ENCODE measurements at places on chromosomes 7 and 10.

DNA sequence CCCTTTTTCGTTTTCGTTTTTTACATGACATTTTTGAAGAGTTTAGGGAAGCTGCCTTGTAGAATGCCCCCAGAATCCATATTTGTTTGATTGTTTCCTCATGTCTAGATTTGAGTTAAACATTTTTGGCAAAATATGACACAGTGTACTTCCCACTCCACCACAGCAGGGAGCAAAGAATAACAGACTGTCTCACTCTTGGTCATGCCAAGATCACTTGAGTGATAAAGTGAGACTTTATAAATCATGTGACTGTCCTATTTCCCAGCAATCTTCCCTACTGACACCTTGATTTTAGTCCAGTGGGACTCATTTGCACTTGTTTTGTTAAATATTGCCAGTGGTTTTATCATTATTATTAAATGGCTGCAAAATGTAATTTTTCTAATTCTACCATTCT lies 44.4 kb upstream of the USP6NL start:
- DNase-seq: no peak

DNA sequence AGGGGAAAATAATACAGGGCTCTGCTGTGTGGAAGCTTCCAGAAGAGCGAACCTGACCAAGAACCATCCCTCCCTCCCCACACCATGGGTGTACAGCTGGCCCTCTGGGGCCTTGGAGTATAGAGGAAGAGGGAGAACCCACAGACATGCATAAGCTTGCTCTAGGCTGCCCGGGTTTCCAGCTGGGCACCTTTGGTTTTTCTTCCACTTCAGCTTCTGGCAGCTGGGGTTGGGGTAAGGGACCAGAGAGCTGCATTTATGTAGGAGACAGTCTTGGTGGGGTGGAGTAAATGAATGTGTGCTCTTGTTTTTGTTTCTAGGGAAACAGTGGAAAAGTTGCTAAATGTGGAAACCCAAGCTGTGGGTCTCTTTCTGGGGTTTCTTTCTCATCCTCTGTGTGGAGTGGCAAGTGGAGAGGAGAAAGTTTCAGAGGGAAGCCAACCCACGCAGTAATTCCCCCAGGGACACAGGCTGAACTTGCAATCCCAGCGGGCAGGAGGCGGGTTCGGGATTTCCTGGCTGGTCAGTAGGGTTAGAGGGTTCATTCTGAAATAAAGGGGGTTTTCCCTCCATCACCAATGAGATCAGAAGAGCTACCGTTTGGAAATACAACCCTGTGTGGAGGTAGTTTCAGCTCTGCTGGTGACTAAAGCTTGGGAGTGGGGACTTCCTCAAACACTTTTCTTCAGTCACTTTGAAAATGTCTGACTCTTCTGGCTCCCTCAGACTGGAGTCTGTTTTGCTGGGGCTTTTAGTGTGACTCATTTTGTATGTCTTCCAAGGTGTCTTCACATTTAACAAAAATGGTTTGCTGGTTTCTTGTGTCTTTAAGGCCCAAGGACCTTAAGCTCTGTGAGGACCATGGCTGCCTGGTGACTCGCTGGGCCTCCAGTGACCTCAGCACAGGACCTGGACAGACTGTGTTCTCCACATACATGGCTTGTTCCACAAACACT lies 22.2 kb upstream of the SRGN start:
- no peak for DNase-seq

- DNase-seq: no peak
Measured at GRCh38 chr7:101919363-101920115, 102.1 kb downstream of the CUX1 start.

DNA sequence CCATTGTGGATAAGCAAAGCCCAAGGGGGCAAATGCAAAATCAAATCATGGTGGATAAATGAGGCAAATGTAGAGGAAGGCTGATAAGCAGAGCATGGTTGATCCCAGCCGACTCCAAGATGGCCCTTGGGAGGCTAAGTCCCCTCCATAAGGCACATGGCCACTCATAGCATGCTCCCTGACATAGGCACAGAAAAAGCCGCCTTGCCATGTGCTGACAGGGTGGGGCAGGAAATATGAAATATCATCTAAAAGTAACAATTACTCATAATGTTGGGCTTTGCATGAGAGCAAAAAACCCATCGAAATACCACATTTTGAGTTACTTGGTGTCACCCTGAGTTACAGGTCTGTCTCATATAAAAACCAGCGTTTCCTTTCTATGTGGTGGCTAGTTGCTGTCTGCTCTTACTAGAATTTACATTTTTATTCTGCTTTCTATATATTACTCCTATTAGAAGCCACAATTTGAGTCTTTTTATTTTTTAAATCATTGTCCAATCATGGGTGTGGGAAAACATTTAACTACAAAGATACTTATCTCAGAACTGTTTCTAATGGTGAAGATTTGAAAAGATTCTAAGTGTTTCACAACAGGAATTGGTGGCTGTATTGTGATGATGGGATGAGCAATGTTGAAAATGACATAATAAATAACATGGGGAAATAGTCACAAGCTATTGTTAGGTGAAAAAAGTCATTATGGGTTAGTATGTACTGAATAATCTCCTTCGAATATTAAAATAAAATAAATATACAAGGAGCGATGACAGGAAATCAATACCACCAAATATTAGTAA lies 102.7 kb downstream of the CUBN start:
- DNase-seq: peak; percentile 61

- no peak for DNase-seq
Measured at GRCh38 chr10:70909326-70909935, 21.1 kb upstream of the PCBD1 start.

DNA sequence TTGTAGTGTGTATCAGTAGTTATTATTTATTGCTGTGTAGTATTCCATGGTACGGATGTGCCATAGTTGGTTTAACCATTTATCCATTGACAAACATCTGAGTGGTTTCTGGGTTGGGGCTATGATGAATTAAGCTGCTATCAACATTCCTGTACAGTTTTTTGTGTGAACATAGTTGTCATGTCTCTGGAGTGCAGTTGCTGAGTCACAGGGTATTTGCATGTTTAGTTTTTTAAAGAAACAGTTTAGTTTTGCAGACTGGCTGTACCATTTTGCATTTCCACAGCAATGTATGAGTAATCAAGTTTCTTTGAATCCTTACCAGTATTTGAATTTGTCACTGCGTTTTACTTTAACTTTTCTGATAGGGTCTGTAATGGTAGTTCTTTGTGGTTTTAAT lies 516.7 kb upstream of the CELF2 start:
- no peak for DNase-seq

- DNase-seq: no peak
Measured at GRCh38 chr7:100163006-100163531, 4.5 kb upstream of the TRAPPC14 start.

DNA sequence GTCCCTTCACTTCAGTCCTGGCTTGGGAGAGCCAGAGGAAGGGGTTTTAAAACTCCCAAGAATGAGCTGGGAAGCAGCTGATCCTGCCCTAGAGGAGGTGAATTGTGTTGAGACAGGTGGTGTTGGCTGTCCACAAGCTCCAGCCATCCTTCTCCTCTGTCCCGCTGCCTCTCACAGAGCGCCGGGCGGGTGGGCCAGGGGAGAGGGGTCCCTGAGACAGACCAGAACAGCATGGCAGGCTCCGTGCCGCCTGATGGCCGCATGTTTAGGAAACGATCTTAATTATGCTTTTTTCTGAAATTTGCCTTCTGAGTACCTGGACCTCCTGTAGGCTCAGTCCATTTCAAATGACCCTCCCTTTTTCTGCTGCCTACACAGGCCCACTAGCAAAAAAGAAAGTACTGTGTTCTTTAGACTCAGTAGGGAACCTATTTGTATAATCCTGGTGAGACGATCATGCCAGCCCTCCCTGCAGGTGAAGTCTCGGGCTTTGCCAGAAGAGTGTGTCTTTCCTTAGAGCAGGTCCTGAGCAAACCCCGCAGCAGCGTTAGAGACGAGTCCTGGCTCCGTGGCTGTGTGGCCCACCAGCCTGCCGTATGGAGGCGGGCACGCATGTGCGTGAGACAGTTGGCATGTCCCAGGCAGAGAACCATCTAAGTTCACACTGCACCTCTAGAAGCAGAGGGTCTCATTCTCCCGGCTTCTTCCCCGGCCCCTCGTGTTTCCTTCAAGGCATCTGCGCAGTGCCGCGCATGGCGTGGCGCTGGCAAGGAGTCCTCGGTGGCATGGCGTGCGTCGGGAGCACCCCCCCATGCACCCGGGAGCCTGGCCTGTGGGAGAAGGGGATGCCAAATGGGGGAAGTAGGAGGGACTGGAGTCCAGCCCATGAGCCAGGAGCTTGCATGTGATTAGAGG lies 26.3 kb upstream of the PWWP2B start:
- no peak for DNase-seq

DNA sequence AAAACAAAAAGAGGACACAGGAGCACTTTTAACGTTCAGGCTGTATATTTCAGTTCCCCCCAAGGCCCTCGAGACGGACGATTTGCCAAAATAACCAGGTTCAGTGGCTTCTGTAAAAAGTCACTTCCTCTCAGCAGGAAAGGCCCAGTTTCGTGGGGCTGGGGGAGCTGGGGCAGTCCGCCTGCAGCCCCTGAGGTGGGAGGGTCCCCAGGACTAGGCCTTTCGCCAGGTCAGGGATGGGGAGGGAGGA lies 28.8 kb downstream of the WDR86 start:
- DNase-seq: no peak

- no peak for DNase-seq
Measured at GRCh38 chr7:157574914-157575586, 238.2 kb downstream of the DNAJB6 start.

DNA sequence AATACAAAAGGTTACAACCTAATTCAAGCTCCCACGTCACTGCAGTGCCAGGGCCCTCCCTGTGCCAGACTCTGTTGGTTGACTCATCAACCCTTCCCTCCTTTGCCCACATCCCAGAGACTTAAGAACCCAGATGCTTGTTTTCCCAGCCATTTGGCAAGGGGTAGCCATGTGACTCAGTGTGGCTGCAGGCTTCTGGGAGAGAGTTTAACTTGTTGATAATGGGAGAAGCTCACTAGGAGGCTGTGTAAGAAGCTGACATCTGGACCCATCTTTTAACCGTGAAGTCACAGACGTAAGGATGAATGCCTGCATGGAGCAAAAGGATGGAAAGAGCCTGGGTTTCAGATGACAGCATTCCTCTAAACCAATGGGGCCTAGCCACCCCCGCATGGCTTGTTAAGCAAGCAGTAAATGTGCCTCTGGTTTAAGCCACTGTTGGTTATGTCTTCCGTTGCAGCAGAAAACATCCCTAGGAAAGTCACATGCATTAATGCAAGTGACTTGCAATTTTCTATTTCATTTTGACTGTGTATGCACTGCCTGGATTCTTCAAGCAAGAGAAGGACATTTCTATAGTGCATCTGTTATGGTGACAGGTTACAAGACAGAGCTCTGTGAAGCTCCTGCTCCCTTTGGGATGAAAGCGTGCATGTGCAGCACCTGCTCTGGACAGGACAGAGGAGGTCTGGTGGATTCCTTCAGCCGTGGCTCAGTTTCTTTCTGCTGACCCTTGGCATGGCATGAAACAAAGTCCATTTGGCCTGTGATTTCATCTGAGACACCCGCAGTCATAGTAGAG lies 57.5 kb upstream of the CREB5 start:
- peak; percentile 99 for DNase-seq

- no peak for DNase-seq
Measured at GRCh38 chr10:77068969-77069368, 568.6 kb downstream of the KCNMA1 start.

- DNase-seq: no peak
Measured at GRCh38 chr10:123886292-123886691, 5.3 kb downstream of the CPXM2 start.

- DNase-seq: no peak
Measured at GRCh38 chr7:77537778-77538280, 734 bp downstream of the PTPN12 start.

GRCh38 chr10:48903151-48903550 lies 36.5 kb downstream of the LRRC18 start:
- no peak for DNase-seq

DNA sequence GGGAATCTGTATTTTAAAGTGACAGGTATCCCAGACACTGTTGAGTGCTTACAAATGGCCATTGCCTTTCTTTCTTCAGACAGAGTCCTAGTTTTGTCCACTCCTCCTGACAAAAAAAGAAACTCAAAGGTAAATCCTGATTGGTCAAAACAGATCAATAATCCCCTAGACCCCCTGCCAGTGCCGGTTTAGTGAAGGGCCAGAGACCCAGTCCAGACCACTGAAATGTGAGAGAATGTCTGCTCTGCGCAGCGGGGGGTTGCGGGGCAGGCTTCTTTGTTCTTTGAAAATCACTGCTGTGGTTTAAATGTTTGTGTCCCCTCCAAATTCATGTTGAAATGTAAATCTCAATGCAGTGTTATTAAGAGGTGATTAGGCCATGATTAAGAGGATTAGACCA lies 177.7 kb upstream of the GPR26 start:
- DNase-seq: no peak

GRCh38 chr7:1922071-1922869 lies 252.2 kb downstream of the ELFN1 start:
- DNase-seq: no peak

- DNase-seq: no peak
Measured at GRCh38 chr10:107502229-107502985, 337.9 kb upstream of the SORCS1 start.

DNA sequence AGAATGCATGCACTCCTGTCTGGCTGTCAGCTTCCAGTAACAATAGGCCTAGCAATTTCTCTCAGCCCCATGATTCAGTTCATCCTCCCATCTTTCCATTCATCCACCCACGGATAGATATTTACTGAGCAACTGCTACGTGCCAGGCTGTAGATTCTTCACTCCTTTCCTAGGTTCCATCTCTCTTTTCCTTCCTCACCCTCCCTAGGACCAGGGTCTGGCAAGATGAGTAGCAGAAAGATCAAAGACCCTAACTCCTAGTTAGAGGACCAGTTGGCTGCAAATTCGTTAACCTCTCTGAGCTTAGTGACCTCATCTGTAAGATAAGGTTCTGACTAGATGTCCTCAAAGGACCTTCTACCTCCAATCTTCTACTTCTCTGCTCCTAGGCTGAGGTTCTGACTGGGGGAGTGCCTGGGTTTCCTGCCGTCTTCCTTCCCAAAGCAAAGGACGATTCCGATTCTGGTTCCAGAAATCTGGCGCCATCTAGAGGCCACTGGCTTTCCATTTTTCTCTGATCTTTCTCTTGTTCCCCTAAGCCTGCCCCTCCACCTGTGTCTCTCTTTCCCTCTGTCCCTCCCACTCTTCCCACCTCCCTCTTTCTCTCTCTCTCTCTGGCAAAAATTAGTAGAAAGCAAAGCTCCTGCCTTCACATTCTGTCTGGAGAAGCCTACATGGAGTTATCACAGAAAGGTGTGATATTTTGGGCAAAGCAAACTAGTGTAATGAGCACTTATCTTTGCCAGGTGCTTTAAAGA lies 26.2 kb downstream of the TBATA start:
- DNase-seq: peak; percentile 19

- peak; percentile 93 for DNase-seq
Measured at GRCh38 chr7:75732764-75733630, 5.7 kb downstream of the HIP1 start.

DNA sequence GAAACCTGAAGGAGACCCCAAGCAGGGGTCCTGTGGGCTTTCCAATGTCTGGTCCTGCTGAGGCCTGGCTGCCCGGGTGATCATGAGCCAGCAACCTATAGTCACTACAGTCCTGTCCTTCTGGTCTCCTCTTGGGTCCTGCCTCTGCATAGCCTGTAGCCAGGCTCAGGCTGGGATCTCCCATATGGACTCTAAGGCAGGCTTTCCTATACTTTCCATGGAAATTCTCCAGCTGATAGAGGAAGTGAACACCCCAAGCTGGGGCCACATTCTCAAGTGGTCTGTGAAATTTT lies 26.4 kb downstream of the ANXA8 start:
- no peak for DNase-seq
